SK-N-SH (cell line): ENCODE measurements at places on chromosomes 16 and 17. TPM values are rescaled to one million over a fixed set of nuclear protein-coding genes. Genes with fewer than 3 reads are reported as not detected.

The HSD17B1 gene
- 1.2 and 1.3 TPM in 2 replicates for polyA plus RNA-seq

The AIPL1 gene
- not detected in 2 replicates for polyA plus RNA-seq

The HLF gene
- polyA plus RNA-seq = 0.03 and 0.21 TPM in 2 replicates

The SNAI3 gene
- 0.03 and 0.18 TPM in 2 replicates for polyA plus RNA-seq

The KRTAP2-2 gene
- polyA plus RNA-seq = not detected in 2 replicates

The PIK3R6 gene
- 0.03 and 0.06 TPM in 2 replicates for polyA plus RNA-seq

The OMG gene
- polyA plus RNA-seq = 0.61 and 0.99 TPM in 2 replicates
